ENCODE measurements at places on chromosomes 7 and 10.

DNA sequence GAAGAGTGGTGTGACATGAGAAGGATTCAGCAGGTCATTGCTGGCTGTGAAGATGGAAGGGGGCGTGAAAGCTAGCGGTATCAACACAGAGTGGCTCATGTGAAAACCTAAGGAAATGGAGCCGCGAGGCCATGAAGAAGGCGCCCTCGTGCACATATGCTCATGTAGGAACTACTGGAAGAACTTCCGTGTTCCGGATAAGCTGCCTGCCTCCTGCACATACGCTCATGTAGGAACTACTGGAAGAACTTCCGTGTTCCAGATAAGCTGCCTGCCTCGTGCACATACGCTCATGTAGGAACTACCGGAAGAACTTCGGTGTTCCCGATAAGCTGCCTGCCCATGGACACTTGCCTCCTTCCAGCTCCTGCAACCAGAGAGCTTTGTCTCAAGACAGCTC is 179.1 kb downstream of the SDK1 start:
- no peak overlapping the region for H3K4me3 ChIP-seq
- no peaks in the 10 kb centered on the region for H3K36me3 ChIP-seq
- no peaks in the 10 kb centered on the region for H3K4me1 ChIP-seq
- no peak overlapping the region for H3K27ac ChIP-seq

GRCh38 chr10:132447446-132448247 is 50.6 kb downstream of the PWWP2B start:
- H3K36me3 ChIP-seq: no peaks in the 10 kb centered on the region
- H3K4me3 ChIP-seq: no peak overlapping the region
- H3K27ac ChIP-seq: no peak overlapping the region
- DNase-seq: peak; percentile 56
- no peaks in the 10 kb centered on the region for H3K27me3 ChIP-seq

- H3K4me1 ChIP-seq: peaks cover 4% of the 10 kb centered on the region
- H3K27ac ChIP-seq: no peak overlapping the region
- DNase-seq: no peak
- H3K27me3 ChIP-seq: no peaks in the 10 kb centered on the region
- no peaks in the 10 kb centered on the region for H3K36me3 ChIP-seq
These were observed 3.5 kb downstream of the FAM180A start for GRCh38 chr7:135744938-135745702.

DNA sequence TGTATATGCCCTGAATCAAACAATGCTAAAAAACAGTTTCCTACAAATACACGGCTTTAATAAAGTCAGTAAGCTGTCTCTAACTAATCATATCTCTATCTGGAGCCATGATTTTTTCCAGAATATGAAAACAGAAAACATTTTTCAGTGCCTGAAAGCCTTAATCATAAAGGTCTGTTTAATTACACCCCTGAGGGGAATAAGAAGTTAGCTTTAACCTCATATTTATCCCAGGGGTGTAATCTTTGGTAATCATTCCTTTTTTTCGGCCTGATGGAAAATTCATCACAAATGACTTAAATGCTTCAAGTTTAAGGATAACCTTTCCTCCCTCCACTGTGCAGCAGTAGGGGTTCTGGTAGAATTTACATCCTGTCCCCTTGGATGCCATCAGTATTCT is 124.2 kb downstream of the ATE1 start:
- peaks cover 14% of the 10 kb centered on the region for H3K4me1 ChIP-seq
- no peaks in the 10 kb centered on the region for H3K36me3 ChIP-seq
- no peak overlapping the region for H3K4me3 ChIP-seq
- no peak for DNase-seq

GRCh38 chr7:150428671-150429451 is 21.6 kb upstream of the GIMAP8 start:
- H3K4me3 ChIP-seq: no peak overlapping the region
- no peaks in the 10 kb centered on the region for H3K27me3 ChIP-seq
- H3K36me3 ChIP-seq: no peaks in the 10 kb centered on the region
- peak; percentile 44 for DNase-seq

DNA sequence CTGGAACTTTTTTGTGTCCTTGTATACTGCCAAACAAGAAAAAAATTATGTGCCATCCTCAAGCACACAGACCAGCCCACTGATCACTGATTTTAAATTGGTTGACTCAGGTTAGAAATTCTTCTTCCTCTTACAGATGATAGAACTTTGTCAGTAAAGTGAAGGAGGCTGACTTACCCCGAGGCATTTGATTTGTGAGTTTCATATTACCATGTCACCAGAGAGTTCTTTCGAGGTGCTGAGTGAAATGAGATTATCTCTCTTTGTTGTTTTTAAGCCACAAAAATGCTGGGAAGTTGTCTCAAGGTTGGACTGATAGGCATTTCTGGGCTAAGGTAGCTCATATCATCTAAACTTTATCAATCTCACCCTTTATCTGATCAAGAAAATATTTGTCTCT is 78.8 kb upstream of the FAM180A start:
- no peak overlapping the region for H3K27ac ChIP-seq
- no peak overlapping the region for H3K4me3 ChIP-seq
- peaks cover 7% of the 10 kb centered on the region for H3K4me1 ChIP-seq
- H3K36me3 ChIP-seq: no peaks in the 10 kb centered on the region
- DNase-seq: no peak

- no peak overlapping the region for H3K4me3 ChIP-seq
- H3K36me3 ChIP-seq: peaks cover 40% of the 10 kb centered on the region
- H3K27me3 ChIP-seq: no peaks in the 10 kb centered on the region
- no peak for DNase-seq
- peaks cover 31% of the 10 kb centered on the region for H3K4me1 ChIP-seq
- no peak overlapping the region for H3K27ac ChIP-seq
These were observed 6.9 kb downstream of the SMC3 start for GRCh38 chr10:110574420-110574819.

DNA sequence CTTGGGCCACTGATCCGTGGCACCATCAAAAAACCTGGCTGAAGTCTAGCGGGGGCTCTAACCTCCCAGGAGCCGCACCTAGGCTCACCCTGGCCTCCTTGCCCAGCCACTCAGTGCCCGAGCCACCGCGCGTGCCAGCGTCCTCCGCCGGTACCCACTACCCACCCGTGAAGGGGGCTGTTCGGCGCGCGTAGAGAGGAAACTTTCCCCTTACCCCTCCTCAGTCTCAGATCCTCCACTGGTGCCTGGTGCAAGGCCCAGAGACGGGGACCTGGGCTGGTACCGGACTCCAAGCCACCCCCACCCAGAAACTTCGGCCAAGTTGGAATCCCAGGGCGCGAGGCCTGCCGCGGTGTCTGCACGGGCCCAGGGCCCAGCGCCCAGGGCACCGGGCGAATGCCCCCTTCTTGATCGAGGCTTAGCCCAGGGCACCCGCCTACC is 3.5 kb upstream of the EBF3 start:
- peaks cover 98% of the 10 kb centered on the region for H3K27me3 ChIP-seq
- H3K27ac ChIP-seq: no peak overlapping the region
- peak overlapping the region; percentile 4 for H3K4me3 ChIP-seq
- no peak for DNase-seq
- no peaks in the 10 kb centered on the region for H3K36me3 ChIP-seq

- peaks cover 17% of the 10 kb centered on the region for H3K27me3 ChIP-seq
- no peak overlapping the region for H3K27ac ChIP-seq
- no peak for DNase-seq
- H3K36me3 ChIP-seq: no peaks in the 10 kb centered on the region
These were observed 20.3 kb downstream of the ZNF783 start for GRCh38 chr7:149282331-149282655.

GRCh38 chr7:70619130-70619529 is 512.8 kb upstream of the GALNT17 start:
- H3K27me3 ChIP-seq: peaks cover 34% of the 10 kb centered on the region
- peak overlapping the region; percentile 3 for H3K4me3 ChIP-seq
- DNase-seq: peak; percentile 69
- H3K4me1 ChIP-seq: peaks cover 51% of the 10 kb centered on the region
- H3K36me3 ChIP-seq: no peaks in the 10 kb centered on the region

- DNase-seq: no peak
- no peaks in the 10 kb centered on the region for H3K4me1 ChIP-seq
These were observed 105.7 kb upstream of the SHH start for GRCh38 chr7:155917836-155918430.

GRCh38 chr7:85620936-85621685 is 434.3 kb upstream of the SEMA3D start:
- no peaks in the 10 kb centered on the region for H3K27me3 ChIP-seq
- no peak for DNase-seq
- H3K4me3 ChIP-seq: no peak overlapping the region
- H3K27ac ChIP-seq: no peak overlapping the region

- no peak overlapping the region for H3K27ac ChIP-seq
- no peaks in the 10 kb centered on the region for H3K27me3 ChIP-seq
- H3K4me3 ChIP-seq: no peak overlapping the region
- no peak for DNase-seq
- peaks cover 10% of the 10 kb centered on the region for H3K4me1 ChIP-seq
These were observed 112.4 kb upstream of the EEPD1 start for GRCh38 chr7:36040679-36041078.

DNA sequence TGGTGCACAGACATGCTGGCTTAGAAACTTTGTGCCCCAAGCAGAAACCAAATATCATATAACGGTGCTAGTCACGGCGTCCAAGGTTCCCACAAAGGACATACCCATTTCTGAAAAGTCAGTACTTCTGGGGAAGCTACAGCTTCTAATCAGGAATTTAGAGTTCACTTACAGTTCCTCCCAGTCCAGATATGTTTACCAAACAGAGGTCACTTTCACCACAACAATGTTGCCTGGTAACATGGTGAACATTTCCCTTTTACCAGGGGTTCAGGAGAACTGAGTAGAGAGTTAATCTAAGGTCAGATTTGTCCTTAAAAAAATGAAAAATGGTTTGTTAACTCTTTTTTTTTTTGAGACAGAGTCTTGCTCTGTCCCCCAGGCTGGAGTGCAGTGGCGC is 265.9 kb upstream of the MKLN1 start:
- no peak for DNase-seq
- H3K27ac ChIP-seq: no peak overlapping the region
- H3K4me1 ChIP-seq: no peaks in the 10 kb centered on the region
- no peaks in the 10 kb centered on the region for H3K27me3 ChIP-seq
- H3K36me3 ChIP-seq: no peaks in the 10 kb centered on the region
- no peak overlapping the region for H3K4me3 ChIP-seq

GRCh38 chr10:32959006-32959920 is 1.2 kb upstream of the ITGB1 start:
- DNase-seq: no peak
- H3K27ac ChIP-seq: peak overlapping the region; percentile 97
- peaks cover 32% of the 10 kb centered on the region for H3K4me1 ChIP-seq
- H3K36me3 ChIP-seq: no peaks in the 10 kb centered on the region
- H3K4me3 ChIP-seq: peak overlapping the region; percentile 82

DNA sequence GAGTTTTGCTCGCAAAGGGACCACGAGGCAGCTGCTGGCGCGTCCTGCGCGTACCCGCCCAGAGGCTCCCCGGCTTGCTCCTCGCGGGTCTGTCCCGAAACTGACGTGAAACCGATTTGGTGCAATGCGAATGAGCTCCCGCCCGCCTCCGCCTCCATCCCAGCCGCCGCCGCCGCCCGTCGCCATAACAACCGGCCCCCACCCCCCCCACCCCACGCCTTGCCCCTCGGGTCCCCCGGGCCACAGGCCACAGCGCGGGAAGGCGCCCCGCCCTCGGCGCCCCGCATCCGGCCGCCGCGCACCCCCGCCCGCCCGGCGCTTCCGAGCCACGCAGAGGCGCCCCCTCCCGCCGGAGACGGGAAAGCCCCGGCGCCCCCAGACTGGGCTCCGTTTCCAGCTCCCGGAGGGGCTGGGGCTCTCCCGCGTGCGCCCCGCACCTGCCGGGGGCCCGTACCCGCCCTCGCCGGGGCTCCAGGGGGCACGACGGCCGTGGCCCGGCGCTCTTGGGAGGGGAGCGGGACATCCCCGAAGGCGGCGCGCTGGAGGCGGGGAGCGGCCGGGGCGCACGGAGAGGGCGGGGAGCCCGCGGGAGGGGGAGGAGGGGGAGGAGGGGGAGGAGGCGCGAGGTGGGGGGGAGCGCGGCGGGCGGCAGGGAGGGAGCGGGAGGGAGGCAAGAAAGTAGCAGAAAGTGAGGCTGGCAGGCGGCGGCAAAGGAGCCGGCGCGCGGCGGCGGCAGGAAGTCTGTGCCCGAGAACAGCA is at the start of gene CAMK1D:
CAMK1D (plus strand) TSS at position 678 of the 759 bp plus-strand sequence.
- H3K36me3 ChIP-seq: no peaks in the 10 kb centered on the region
- DNase-seq: peak; percentile 89
- no peak within 1 kb of the TSS for H3K27ac ChIP-seq
- H3K4me3 ChIP-seq: peak within 1 kb of the TSS; percentile 95

DNA sequence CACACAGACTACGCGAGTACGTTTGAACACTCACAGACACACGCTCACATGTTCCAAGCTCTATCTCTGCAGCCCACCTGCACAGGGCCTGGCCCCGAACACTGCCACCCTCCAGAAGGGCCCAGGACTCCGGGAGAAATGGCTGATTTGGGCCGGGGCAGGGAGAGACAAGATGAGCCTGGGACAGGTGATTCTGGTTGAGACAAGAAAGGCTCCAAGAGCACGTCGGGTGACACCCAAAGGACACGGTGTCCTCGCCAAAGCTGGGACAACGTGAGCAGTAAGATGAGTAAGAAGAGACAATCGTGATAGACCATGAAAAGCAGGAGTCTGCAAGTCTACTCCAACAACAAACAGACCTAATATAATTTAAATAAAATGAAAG is 9.2 kb downstream of the GPER1 start:
- H3K27ac ChIP-seq: no peak overlapping the region
- DNase-seq: no peak
- no peak overlapping the region for H3K4me3 ChIP-seq
- H3K27me3 ChIP-seq: no peaks in the 10 kb centered on the region
- no peaks in the 10 kb centered on the region for H3K36me3 ChIP-seq
- no peaks in the 10 kb centered on the region for H3K4me1 ChIP-seq

DNA sequence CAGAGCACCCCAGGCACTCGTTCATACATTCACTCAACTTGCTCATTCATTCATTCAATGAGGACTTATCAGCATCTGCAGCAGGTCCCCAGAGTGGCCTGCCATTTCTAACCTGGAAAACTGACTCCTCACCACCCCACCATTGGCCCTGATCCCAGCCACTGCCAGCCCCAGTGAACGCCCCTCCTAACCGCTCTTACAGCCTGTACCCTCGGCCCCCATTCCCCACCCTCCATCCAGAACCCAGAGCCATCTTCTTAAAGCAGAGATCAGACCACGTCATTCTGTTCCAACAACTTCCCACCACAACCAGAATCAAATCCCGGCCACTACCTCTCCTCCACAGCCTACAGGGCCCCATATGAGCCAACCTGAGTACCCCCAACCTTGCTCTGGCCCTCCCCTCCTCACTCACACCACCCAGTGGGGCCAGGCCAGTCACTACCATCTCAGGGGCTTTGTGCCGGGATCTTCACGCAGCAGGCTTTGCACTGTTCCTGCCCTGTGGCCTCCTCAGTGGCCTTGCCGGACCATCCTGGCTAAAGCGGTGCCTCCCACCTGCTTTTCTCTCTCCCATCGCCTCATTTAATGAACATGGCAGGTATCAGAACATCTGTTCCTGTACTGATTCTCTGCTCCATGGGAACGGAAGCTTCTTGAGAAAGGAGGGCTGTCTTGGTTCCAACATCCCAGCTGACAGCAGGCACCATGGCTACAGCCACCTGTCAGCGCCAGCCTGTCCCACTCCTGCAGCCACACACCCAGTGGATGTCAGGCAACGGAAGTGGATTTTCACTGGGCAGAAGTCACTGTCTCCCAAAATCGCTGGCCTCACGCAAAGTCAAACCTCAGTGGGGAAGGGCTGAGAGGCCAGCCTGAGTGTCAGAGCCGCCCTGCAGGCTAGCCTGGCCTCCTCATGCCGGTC is 45.4 kb downstream of the FAM53B start:
- H3K36me3 ChIP-seq: no peaks in the 10 kb centered on the region
- no peak overlapping the region for H3K27ac ChIP-seq
- H3K4me3 ChIP-seq: no peak overlapping the region

- no peak for DNase-seq
- no peak overlapping the region for H3K27ac ChIP-seq
- H3K4me1 ChIP-seq: no peaks in the 10 kb centered on the region
- no peaks in the 10 kb centered on the region for H3K36me3 ChIP-seq
- no peaks in the 10 kb centered on the region for H3K27me3 ChIP-seq
These were observed 823.8 kb downstream of the LRMDA start for GRCh38 chr10:76255241-76255640.
